ENCODE measurements at places on chromosomes 2 and 18.

GRCh38 chr2:185391543-185391942 is 347.1 kb upstream of the FSIP2 start:
- DNase-seq = no peak

DNA sequence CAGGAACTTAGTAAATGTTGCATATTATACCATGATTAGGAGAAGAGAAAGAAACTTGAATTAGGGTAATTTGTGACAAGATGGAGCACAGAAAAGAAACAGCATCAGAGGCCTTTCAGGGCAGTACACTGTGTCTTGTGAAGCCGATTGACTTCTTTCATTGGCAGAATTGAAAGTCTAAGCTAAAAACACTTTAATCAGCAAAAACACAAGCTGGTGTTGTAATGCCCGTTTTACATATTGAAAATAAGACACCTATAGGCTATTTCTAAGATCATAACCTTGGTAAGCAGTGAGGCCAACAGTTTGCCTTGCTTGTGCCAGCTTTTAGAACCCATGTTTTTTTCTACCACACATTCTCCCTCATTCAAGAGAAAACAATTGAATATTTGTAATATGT is 1378.1 kb upstream of the NXPH2 start:
- DNase-seq = no peak

DNA sequence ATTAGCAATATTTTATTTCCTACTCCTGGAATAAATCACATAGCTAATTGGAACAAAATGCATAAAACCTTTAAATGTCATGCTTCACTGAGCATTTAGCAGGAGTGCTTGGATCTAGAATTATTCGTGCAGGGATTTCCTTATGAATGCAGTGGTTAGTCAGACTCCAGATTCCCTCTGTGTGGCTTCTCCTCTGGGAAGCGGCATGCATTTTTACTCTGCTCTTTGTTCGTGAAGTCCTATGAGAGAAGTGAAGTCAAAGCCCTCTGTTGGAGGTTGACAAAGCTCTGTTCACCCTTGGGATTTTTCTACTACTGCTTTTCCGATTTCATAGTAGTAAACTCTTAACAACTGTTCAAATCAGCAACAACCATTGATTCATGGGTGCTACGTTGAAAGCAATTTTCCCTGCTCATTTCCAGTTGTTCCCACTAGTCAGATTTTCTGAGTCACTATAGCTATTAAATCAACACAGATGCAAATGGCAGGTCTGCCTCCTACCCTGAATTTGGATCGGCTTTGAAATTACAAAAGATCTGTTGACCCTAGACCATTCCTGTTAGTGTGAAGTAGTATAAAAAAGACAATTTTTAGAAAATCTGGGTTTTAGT is 461.7 kb downstream of the STK39 start:
- DNase-seq = no peak

GRCh38 chr2:187117483-187117882 is 268.5 kb upstream of the ZSWIM2 start:
- no peak for DNase-seq

DNA sequence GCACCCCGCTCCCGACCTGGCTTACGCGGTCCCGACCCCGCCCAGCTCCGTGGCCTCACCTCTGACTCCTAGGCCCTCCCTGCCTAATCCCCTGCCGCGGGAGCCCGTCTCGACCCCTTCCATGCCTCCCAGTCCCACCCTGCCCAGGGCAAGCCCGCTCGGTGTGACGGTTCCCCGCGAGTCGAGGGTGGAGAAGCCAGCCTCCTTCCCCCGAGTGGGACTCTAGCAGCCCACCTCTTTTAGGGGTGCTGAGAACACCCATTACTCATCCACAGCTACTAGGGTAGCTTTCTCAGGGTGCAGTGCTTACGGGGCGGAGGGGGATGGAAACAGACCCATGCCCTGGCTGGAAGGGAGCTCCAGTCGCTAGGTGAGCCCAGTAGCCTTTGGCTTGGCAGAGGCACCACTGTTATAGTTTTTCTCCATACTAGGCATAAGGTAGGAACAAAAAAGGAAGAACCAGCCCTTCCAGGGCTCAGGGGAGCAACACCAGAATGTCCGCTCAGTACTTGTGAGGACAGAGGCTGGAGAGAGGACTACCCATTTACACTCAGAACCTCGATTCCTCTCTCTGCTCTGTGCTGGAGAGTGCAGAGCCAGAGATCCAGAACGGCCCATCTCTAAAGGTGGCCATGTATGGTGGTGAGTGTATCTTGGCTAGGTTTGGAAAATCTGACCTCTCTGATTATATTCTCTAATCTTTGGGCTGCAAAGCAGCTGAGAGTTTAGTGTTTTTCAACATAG is 606 bp downstream of the AGBL5 start:
- no peak for DNase-seq

DNA sequence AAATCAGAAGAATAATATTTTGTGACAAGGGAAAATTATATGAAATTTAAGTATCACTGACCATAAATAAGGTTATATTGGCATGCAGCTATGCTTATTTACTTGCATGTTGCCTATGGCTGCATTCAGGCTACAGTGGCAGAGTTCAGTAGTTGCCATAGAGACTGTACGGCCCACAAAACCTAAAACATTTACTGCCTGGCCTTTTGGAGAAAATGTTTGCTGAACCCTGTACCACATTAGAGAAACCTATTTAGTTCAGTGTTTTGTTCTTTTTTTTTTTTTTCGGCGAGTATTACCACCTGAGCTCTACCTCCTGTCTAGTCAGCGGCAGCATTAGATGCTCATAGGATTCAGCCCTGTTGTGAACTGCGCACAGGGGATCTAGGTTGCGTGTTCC is 163.7 kb downstream of the MCFD2 start:
- DNase-seq = no peak

GRCh38 chr2:241254904-241255351 is 60.5 kb downstream of the HDLBP start:
- no peak for DNase-seq

DNA sequence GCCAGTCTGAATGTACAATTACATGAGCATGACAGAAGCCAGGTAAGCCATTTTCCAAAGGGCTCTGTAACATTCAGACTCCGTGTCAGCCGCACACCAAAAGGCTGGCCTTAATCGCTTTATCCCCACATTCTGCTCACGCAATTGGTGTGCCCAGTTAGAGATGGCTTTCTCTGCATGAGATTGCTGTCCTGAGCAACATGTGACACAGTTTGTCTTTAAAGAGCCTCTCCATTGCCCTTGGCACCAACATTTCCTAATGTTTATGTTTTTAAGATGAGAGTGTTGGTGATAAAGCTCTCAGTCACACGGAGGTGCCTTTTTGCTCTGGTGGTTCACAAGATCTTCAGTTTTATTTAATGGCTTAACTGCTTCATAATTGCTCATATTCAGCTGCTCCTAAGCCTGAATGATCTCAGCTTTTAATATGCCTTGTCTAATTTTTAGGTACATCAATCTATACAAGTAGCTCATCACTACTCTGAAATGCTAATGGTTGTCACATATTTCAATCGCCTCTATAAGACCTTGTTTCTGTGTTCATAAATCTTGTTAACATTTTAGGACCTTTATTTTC is 164.8 kb upstream of the ACVR2A start:
- no peak for DNase-seq

GRCh38 chr2:239197146-239197545 is 203.7 kb downstream of the HDAC4 start:
- DNase-seq = no peak

- peak; percentile 80 for DNase-seq
Observed at GRCh38 chr18:12943215-12943614, 4.6 kb upstream of the SEH1L start.

DNA sequence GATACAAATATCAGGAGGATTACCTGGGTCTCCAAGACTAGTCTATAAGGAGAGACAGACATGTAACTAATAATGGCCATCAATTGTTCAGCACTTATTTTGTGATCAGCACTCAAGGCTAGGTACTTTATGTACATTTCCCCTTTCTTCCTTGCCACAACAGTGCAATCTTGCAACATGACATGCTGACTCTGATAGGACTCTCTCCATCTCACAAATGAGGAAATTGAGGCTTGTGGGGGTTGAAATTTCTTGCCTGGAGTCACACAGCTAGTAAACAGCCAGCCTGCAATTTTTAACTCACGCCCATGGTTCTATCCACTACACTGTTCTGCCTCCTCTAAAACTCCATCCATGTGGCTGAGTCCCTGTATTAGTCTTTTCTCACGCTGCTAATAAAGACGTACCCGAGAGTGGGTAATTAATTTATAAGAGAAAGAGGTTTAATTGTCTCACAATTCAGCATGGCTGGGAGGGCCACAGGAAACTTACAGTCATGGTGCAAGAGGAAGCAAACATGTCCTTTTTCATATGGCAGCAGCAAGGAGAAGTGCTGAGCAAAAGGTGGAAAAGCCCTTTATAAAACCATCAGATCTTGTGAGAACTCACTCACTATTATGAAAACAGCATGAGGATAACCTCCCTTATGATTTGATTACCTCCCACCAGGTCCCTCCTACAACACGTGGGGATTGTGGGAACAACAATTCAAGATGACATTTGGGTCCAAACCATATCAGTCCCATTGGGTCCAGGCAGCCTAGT is 302.4 kb downstream of the PLCL1 start:
- DNase-seq = no peak

DNA sequence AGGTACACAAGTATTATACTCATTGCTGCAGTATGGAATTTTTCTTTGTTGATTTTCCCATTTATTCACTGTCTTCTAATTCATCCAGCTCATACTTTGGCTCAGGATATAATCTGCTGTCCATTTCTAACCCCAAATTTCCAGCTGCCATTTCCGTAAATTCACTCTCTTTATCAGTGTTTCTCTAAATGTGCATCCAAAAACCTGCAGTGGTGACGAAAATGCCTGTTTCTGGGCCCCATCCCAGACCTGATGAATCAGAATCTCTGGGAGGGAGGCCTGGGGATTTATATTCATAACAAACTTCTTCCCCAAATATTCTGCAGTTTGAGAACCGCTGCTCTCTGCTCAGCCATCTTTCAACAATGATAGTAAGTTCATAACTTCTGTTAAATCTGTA is 86.6 kb downstream of the VWC2L start:
- no peak for DNase-seq

- no peak for DNase-seq
Observed at GRCh38 chr2:196767101-196767500, 32.4 kb downstream of the GTF3C3 start.

Measured in fibroblast of skin of right biceps (primary cell).